ENCODE measurements at places on chromosomes 2 and 18.

DNA sequence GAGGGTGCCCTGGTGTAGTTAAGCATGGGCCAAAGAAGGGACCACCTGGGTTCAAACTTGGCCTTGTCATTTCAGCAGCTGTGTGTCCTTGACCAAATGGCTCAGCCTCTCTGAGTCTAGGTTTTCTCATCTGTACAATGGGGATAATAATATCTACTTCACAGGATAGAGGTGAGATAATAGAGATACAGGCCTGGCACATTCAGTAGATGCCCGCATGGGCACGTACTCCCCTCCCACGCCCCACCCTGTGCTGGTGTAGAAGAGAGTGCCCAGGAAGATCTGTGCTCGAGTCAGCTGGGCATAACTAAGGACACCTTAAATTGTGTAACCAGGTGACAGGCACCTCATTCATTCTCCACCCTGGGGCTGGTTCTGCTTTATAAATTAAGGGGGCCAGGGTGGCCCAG is 8.4 kb upstream of the TMEM185B start:
- DNase-seq, result peak; percentile 11

GRCh38 chr2:152573168-152573567 is 144.1 kb downstream of the PRPF40A start:
- no peak for DNase-seq

- no peak for DNase-seq
These were observed 1.6 kb upstream of the EMILIN2 start for GRCh38 chr18:2845172-2845571.

DNA sequence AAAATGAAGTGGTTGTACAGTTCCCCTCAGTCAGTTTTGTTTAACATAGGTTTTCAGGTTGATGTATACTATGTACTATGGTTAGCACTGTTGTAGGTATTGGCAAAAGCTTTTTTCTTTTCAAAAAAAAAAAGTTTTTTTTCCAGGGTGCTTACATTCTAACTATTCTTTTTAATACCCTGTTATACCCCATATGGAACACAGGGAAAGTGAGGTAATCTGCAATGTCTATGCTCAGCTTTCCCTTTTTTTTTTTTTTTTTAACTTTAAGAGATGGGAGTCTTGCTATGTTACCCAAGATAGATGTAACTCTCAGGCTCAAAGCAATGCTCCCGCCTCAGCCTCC is 590 bp upstream of the CCDC138 start:
- no peak for DNase-seq

DNA sequence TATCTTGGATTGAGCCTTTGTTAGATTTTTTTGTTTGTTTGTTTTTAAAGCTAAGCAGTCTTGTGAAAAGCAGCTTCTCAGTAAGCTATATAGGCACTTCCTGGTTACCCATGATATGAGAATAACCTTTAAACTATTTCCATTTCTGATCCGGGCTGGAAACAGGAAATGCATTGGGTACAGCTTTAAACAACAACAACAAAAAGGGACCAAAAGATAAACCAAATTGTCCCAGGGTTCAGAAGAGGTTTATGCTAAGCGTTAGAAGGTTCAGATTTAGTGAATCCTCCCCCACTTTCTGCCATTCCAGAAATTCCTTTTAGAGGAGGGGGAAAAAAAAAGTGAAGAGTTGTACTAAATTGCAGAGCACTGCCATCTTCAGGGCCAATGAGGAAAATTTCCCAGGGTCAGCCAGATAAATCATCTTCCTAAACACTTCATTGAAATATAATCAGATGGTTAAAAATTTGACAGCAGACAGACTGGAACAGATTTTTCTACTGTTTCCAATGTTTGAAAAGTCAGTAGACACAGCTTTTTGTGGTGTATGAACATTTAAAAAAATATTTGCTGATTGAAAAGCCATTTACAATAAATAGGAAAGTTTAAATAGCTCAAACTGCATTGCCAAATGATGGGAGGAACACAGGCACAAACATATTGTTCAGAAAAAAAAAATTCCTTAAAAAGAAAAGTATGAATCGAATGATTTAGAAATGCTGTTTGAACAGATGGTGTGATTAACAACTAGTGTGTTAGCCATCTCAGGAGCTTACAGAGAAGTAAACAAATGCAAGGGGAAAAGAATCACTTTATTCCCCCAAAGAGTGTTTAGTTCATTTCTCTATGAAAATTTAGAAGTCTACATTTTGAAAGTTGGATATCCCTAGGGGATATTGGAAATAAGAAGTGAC is 189.9 kb upstream of the TANK start:
- peak; percentile 33 for DNase-seq

- DNase-seq, result peak; percentile 8
These were observed 118.7 kb downstream of the EPB41L3 start for GRCh38 chr18:5424903-5425664.

DNA sequence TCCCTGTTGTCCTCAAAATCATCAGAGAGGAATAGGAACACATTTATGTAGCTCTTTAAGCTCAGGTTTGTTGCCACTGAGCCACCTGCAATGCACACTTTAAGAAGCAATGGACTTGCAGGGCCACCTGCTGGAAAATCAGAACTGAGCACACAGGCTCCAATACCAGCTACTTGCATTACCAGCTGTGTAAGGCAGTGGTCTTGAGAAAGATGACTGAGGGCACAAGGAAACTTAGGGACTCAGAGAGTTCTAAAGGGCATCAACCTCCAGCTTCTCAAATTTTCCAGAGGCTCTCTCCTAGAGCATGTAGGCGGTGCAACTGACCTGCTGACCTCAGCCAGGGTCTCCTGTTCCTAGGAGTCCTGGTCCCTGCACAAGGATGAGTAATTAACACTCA is 2.5 kb upstream of the CNDP2 start:
- DNase-seq, result peak; percentile 45

DNA sequence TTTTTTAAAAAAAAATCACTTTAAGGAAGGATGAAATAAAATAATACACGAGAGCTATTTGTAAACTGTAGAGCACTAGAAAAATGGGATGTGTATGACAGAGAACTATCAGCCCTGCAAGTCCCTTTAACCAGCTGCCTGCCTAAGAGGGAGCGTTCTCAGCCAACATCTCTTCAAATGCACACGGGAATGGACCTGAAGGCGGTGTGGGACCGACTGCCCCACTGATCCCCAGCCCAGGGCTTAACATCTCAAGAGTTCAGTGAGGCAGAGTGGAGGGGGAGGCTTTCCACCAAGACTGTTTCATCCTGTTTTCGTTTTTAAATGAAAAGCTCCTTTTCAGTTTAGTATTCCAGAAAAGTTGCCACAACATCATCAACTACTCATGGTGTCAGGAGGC is 2.2 kb downstream of the INPP4A start:
- no peak for DNase-seq

GRCh38 chr2:142984657-142985056 is 107.2 kb downstream of the KYNU start:
- DNase-seq, result no peak

- DNase-seq, result no peak
These were observed 6.2 kb downstream of the RAMP1 start for GRCh38 chr2:237865623-237866041.

- DNase-seq, result peak; percentile 61
These were observed 15.9 kb downstream of the RTP5 start for GRCh38 chr2:241885291-241885945.

DNA sequence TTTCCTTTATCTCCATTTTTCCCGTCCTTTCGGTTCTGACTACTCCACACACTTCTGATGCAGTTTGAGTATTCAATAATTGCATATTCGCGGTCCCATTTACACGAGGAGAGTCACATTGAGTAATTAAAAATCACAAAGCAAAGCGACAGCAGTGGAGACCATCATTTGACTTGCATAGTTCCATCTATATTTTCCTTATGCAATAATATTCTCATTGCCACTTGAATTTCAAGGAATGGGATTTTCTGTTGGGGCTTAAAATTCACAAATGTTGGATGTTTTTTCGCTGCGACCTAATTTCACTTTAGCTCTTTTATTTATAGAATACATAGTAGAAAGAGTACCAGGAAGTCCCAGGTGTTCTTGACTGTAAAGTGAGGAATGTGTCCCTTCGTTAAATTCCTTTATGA is 186.8 kb downstream of the ZEB2 start:
- no peak for DNase-seq

DNA sequence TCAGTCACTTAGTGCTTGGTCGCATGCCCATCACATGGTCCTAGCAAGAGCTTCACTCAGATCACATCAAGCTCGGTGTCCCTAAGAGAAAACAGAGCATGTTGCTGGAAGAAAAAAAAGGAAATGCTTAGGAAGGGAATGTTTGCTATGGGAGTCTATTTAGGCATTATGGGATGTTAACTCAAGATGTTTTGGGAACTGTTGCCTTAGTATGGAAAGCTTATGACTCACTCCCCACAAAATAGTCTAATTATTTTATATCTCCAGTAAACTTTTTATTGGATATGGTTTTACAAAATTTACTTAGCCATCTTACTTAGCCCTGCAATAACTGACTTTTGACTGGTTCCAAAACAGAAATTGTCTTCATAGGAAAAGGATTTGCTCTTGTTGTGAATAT is 439.5 kb upstream of the ZEB2 start:
- no peak for DNase-seq

DNA sequence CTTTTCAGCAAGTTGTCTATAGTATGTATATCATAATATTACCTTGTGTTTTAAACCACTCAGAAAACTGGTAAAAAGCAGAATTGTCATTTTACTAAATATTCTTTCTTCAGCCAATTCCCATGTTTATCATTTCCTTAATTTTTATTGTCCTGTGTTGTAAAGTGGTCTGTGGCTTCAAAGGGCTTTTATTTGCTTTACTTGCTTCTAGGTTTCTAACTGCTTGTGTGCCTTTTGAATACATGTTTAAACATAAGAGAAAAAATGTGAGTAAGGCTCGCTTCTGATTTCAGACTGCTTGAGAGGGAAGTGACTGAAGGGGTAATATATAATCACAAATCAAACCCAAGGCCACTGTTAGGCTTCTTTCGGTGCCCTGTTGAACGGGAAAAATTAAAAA is 407.5 kb upstream of the NRP2 start:
- no peak for DNase-seq

- DNase-seq, result no peak
These were observed 12.4 kb downstream of the RALB start for GRCh38 chr2:120265006-120265405.

- DNase-seq, result no peak
These were observed 59.1 kb downstream of the DDX1 start for GRCh38 chr2:15650616-15651366.

DNA sequence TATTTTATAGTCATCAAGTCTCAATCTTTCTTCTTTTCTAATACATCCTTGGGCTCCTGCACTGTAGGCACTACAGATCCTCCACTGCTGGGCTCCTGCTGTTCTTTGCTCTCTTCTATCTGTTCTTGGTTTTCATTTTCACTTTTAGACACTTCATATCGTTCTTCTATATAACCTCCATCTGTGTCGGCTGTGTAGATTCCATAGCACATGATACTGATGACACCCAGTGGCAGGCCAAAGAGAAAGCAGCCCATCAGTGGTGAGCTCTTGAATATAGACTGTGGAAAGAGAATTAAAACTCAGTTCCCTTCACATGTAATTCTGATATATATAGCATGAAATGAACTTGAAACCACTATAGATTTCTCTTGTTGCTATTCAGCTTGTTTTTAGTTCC is 38.0 kb downstream of the TMX3 start:
- DNase-seq, result no peak

GRCh38 chr18:72336786-72337185 is 207.4 kb downstream of the CBLN2 start:
- DNase-seq, result no peak

- DNase-seq, result peak; percentile 1
These were observed 141.7 kb upstream of the GPC1 start for GRCh38 chr2:240293557-240294461.

GRCh38 chr2:12861344-12861930 is 144.7 kb downstream of the TRIB2 start:
- DNase-seq, result no peak

GRCh38 chr2:17599617-17600016 is 59.1 kb downstream of the VSNL1 start:
- DNase-seq, result no peak

DNA sequence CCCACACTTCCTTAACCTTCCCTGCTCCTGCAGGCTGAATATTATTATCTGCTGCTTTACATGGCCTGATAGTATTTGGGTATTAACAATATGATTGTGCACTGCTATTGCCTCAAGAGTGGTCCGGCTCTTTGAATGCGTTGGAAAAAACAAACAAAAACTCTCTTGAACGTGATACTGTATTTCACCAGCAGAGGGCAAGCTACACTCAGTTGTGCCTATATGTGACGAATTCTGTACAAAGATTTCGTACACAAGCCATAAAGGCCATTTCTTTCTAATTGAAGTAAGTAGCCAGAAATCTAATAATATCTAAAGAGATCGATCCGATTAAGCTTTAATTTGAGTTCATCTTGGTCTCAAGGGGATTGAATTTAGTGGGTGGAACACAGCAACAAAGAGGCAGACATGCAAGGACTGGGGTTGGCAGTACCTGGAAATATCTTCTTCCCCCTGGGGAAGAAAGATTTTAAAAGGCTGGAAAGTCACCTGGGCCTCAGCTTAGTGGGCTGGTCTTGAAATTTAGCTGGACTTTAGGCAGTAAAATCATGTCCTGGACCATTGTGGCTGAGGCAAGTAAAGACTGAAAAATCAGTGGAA is 49.3 kb upstream of the RAB6D start:
- peak; percentile 54 for DNase-seq

DNA sequence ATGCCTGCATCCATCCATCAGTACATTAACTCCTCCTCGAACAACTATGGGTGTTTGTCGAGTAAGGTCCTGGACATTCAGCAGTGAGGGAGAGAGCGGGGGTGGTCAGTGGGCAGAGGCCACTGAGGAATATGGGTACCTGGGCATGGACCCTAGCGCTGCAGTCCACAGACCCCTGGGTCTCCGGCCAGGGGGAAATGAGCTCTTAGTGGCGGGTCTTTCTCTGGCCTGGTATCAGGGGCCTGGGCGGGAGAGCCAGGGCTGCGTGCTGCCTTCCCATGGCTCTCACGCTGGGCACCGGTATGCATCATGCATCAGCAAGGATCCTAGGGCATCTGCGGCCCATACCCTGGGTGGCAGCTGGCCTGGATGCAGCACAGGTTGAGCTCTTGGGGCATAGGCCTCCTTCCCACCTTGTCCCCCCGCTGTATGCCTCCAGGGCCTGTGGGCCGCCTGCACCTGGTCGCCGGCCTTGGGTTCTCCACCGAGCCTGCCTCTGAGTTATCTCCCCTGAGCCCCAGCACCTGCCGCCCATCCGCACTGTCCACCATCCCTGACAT is 1.3 kb upstream of the MOCOS start:
- DNase-seq, result no peak

- peak; percentile 49 for DNase-seq
These were observed 105.9 kb downstream of the SRBD1 start for GRCh38 chr2:45505138-45505537.
